ENCODE measurements at places on chromosomes 1 and 21.
A peak's percentile ranks its signal among the peaks of the same experiment; 100 is the strongest.

DNA sequence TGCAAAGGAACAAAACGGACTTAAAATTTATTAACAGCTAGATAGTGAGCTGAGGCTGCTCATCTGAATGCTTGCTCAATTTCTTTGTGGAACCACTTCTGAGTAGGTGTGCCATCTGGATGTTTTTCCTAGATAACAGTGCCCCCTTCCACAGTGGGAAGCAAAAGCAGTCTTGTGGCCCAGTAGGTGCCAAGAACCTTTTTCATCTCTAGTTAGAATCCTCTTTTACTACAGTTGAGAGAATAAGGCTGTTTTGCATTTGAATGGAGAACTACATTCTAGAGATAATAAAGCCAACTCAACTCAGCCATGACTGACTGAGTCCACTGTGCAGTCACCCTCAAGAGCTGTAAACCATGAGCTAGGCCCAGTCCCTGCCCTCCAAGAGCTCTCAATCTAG lies 13.3 kb downstream of the F3 start:
- DNase-seq = no peak

GRCh38 chr21:36202726-36203602 lies 46.3 kb downstream of the DOP1B start:
- DNase-seq = no peak

DNA sequence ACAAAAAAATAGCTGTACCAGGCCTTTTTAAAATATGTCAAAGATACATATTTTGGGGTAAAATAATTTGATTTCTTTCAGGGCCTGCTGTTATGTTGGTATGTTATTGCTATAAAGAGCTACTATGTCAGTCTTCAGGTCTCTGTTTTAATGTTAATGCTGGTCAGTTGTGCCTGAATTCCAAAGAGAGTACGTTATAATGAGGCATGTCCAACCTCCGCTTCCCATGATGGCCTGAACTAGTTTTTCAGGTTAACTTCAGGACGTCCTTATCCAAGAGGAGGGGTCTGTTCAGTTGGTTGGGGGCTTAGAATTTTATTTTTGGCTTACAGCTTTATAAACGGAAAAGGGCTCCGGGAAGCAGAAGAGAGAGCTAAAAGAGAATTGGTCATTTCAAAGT lies 34.9 kb upstream of the LYPD8 start:
- DNase-seq = no peak

- no peak for DNase-seq
Observed at GRCh38 chr21:33774551-33774950, 132.2 kb downstream of the ITSN1 start.

DNA sequence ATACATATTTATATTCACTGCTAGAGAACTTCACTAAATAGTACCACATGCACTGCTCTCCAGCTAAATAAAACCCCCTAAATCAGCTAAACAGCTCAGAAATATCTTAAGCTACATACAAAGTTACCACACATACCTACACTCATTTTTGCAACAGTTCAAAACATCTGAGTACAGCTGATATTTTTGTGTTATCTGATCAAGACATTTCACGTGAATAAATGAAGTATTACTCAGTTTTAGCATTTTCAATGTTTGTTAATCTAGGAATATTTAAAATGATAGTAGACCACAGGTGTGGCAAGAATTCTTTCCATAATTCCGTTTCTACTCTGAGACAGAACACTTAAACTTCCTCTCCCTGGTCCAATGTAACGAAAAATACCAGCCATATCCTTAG lies 20.8 kb downstream of the EVI5 start:
- DNase-seq = no peak

- DNase-seq = no peak
Observed at GRCh38 chr1:3541936-3542335, 69.4 kb downstream of the MEGF6 start.

GRCh38 chr1:56710646-56711045 lies 65.5 kb downstream of the PRKAA2 start:
- no peak for DNase-seq

GRCh38 chr1:6924891-6925290 lies 139.6 kb downstream of the CAMTA1 start:
- no peak for DNase-seq

DNA sequence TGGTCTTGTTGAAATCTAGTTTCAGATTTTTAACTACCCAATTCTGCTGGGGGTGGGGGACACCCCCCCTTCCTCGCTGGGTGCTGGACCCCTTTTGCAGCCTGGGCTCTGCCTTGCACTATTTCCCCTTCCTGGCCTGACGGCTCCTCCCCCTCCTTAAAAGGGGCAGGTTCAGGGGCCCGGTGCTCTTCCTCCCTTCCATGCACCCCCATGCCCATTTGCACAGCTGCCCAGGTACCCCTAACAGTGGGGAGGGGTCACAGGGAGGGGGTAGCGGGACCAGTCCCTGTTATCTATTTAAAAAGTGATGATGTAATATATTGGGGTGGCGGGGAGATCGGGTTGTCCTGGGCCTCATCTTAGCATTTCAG lies 15.3 kb downstream of the ZBTB7B start:
- no peak for DNase-seq

GRCh38 chr1:199907361-199907760 lies 120.1 kb upstream of the NR5A2 start:
- DNase-seq = no peak

DNA sequence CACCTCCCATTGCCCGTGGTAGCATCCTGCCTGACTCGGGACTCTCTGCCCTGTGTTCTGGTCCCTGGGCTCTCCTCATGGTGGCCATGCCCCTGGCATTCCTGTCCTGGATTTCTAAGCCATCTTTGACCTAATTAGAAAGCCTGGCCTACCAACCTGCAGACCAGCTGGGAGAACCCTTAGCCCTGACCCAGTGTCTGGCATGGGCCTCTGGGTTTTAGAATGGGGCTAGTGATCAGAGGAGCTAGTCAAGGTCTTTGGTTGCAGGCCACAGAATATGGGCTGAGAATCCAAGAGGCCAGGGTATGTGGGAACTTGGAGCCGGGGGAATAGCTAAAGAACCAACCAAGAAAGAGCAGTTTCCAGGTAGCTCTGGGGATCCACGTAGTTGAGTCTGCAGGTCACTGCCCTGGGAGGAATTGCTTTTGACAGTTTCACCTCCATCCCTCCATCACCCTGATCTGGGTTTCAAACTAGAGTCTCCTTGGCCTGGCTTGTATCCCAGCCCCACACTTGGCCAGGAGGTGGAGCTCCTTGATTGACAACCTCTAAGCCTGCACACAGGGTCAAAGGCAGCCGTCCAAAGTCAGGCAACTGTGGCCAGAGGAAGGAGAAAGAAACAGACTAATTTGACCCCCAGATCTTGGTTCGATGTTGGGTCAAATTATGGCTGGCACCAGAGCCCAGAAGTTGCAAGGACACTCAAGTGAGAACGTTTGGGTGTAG lies 54.7 kb upstream of the ABCG1 start:
- peak; percentile 29 for DNase-seq

DNA sequence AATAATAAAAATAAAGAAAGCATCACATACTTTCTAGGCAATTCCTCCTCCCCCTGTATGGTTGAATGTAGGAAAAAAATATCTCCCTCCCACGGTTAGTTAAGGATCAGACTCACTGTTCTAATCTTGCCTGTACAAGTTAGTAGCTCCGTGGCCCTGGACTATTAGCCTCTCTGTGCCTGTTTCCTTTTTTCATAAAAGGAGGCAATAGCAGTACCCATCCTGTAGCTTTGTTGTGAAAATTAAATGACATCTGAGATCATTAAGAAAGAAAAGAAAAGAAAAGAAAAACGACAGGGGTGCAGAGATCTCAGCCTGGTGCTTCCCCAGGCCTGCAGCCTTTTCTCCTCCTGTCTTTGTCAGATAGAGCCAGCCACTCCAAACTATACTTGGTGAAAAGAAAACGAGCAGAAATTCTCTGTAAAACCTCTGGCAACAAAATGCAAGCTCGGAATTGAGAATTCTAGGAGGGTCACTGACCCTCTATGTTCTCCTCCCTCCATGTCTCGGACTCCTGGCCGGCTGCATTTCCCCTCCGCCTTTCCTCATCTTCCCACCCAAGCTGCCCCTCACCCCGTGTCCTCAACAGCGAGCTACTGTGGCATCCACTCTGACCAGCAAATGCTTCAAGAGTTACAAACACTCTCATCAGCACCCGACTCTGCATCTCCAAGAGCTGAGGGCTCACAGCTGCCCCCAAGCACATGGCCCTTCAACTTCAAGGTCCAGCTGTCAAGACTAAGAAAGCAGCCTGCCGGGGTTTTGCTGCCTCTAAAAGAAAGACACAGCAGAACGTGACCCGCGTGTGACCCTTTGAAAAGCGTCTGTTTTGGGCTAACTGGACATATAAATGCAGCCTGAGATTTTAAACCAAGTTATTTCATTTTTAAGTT lies 13.6 kb downstream of the RIPK4 start:
- DNase-seq = no peak

DNA sequence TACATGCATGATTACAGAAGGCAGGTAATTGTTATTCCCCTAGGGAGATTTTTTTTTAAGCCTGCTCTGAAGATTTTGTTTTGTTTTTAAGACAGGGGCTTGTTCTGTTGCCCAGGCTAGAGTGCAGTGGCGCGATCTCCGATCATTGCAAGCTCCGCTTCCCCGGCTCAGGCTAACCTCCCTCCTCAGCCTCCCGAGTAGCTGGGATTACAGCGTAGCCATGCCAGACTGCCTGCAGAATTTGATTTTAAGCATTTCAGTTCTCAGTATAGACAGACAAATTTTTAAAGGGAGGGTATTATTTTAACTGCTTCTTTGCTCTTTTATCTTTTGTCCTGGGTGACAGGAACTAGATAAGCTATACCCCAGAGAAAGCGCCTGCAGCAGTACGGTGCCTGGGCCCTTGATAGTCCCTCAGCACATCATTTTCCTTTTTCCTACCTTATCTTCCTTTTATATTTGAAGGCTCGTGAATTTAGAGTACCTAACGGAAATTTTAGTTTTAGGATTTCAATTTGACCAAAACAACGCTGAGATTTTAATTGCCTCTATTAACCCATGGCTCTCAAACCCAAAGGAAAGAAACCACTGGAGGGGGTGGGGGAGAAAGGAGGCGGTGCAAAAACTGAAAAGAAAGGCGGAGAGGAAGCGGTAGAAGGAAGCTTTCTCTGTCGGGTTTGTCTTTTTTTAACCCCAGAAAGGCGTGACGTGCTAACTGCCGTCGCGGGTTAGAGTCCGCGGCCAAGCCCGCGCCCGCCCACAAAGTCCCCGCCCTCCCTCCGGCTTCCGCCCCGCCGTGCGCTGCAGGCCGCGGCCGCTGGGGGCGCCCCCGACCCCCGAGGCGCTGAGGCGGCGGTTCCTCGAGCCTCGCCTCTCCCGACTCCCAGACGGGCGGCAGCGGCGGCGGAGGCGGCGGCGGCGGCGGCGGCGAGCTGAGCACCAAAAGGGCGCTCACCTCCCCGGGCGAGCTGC lies at the start of gene EEIG2:
TSS of gene EEIG2 (plus strand) at position 886 of the 972 bp plus-strand sequence. CDS start 329 bp downstream, outside the sequence.
- peak; percentile 88 for DNase-seq

DNA sequence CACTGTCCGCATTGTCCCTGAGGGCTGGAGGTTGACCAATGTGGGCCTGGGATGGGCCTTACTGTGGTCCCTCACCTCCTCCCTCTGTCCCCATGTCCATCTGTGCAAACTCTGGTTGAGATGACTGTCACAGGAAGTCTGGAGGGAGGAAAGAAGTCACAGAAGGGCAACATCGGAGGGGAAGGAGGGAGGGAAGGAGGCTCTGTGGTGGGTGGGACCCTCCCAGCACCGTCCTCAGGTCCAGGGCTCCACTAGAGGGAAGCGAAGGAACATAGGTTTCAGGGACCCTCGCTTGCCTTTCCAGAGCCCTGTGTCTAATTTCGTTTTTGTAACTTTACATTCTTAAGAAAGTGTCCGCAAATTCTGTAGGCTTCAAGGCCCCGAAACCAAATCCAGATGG lies 111.3 kb upstream of the SLC44A3 start:
- DNase-seq = no peak

GRCh38 chr1:41475859-41476567 lies 8.5 kb downstream of the EDN2 start:
- DNase-seq = no peak

DNA sequence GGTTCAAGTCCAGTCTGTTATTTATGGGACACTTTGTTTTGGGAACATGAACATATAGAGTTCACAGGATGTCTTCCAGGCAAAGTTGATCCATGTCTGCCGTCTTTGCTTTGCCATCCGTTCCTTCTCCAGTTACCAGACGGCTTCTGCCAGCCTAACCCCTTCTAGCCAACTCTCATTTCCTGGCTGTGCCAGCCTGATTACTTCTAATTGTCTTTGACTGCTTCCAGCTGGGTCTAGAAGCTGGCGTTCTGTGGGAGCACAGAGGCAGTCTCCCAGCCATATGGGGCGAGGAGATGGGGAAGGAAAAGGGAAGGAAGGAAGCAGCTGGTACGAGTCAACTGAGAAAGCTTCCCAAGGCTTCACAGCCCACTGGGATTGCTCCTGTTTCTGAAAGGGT lies 3.1 kb upstream of the HUNK start:
- no peak for DNase-seq

- no peak for DNase-seq
Observed at GRCh38 chr1:167408355-167408754, 110.0 kb downstream of the CD247 start.

GRCh38 chr1:163747855-163748254 lies 426.1 kb downstream of the NUF2 start:
- DNase-seq = no peak

- no peak for DNase-seq
Observed at GRCh38 chr21:16159213-16159970, 429.6 kb downstream of the USP25 start.

DNA sequence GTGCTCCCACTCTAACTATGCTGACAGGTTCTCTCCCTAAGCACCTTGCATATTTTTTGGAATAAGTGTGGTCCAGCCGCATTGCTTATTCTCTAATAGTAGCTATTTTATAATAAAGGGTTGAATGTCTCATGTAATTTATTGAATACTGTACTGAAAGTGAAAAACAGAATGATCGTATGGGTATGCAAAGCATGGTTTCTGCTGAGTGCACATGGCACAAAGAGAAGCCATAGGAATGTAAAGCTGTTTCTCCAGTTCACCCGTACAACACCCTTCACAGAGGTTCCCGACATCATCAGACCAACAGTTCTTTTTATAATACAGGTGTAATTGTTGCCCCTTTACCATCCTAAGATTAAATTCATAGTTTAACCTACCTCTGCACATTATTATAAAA lies 8.9 kb upstream of the HAO2 start:
- no peak for DNase-seq

- DNase-seq = no peak
Observed at GRCh38 chr1:152630596-152630995, 7.7 kb upstream of the LCE3A start.

DNA sequence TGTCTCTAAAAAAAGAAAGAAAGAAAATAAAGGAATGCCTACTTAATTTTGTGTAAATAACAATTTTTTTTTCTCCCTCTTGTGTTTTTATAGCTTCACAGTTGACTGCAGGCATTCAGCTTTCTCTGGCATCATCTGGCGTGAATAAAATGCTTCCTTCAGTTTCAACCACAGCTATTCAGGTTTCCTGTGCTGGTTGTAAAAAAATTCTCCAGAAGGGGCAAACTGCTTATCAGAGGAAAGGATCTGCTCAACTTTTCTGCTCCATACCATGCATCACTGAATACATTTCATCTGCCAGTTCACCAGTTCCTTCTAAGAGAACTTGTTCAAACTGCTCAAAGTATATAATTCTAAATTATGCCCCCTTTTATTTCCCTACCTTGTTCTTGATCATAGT lies 18.0 kb downstream of the ZMYM1 start:
- no peak for DNase-seq
